Activated CD4-positive, alpha-beta memory T cell treated with anti-CD3 and anti-CD28 coated beads for 36 hours (primary cell): ENCODE measurements at places on chromosomes 4 and X. TPM values are rescaled to one million over a fixed set of nuclear protein-coding genes. Genes with fewer than 3 reads are reported as not detected.

Gene SULT1B1
- 0.76 TPM for total RNA-seq

Gene ZNF718
- total RNA-seq: 7.7 TPM

Gene GRIA3
- not detected for total RNA-seq

Gene IL2
- 164 TPM for total RNA-seq
